NCI-H1436 treated with DMSO at 0.1 percent for 48 hours (cell line): ENCODE measurements at places on chromosomes 13 and 19.

DNA sequence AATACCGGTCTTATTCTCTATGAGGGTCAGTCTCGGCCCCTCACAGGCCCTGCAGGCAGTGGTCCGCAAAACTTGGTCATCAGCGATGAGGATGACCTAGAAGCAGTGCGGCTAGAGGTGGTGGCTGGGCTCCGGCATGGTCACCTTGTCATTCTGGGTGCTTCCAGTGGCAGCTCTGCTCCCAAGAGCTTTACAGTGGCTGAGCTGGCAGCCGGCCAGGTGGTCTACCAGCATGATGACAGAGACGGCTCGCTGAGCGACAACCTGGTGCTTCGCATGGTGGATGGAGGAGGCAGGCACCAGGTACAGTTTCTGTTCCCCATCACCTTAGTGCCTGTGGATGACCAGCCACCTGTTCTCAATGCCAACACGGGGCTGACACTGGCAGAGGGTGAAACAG lies 1.8 kb downstream of the FREM2 start:
- no peak for DNase-seq

DNA sequence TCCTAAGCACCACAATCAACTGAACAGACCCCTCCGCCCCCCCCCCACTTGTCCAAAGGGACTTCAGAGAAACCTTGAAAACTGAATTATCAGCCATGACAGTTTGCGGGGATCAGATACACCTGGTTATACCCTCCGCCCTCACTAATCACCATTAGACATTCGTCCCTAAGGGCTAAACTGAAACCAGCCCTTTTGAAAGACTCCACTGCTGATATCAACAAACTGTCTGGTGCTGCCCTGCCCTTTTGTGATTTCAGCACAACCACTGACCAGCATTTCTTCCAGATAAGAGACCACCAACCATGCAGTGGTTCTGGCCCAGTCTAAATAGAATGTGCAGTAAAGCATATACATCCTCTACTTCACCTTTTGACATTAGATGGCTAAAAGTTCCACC lies 1422.9 kb downstream of the EFNB2 start:
- no peak for DNase-seq

DNA sequence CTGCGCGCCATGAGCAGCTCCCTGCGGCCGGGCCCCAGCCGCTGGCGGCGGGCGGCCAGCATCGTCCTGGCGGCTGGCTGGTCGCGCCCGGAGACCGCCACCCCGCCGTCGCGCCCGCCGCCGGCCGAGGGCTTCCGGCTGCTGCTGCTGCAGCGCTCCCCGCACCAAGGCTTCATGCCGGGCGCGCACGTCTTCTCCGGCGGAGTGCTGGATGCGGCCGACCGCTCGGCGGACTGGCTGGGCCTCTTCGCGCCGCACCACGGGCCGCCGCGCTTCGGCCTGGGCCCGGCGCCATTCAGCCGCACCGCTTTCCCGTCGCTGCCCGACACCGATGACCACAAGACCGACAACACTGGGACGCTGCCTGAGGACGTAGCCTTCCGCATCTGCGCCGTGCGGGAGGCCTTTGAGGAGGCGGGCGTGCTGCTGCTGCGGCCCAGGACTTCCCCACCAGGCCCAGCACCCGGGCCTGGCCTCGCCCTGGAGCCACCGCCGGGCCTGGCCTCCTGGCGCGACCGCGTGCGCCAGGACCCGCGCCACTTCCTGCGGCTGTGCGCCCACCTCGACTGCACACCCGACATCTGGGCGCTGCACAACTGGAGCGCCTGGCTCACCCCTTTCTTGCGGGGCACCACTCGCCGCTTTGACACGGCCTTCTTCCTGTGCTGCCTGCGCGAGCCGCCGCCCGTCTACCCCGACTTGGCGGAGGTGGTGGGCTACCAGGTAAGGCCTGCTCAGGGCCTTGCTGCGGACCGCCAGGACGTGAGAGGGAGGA lies 518 bp downstream of the NUDT19 start:
- no peak for DNase-seq

GRCh38 chr19:46492841-46493235 lies 2.8 kb downstream of the PNMA8B start:
- DNase-seq: no peak

GRCh38 chr19:4062419-4063368 lies 4.0 kb downstream of the ZBTB7A start:
- no peak for DNase-seq

DNA sequence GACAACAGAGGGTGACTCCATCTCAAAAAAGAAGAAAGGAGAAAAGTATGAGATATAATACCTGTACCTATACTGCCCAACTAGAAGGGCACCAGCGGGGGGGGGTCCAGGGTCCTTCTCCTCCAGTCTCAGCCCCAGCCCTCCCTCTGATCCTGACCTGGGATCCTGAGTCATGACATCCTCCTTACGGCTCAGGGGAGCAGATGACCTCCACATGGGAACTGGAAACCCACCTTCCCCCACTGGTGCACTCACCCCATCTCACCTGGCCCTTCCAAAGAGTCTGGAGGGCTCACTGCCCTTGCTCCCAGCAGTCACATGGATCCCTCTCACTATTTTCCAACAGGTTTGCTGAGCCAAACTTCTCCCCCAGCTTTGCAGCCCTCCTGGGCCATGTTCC lies 24.2 kb downstream of the TUBA3C start:
- DNase-seq: no peak

GRCh38 chr13:94481941-94482340 lies 2.5 kb upstream of the DCT start:
- DNase-seq: no peak

GRCh38 chr13:50153401-50153800 lies 138.2 kb downstream of the KCNRG start:
- no peak for DNase-seq

DNA sequence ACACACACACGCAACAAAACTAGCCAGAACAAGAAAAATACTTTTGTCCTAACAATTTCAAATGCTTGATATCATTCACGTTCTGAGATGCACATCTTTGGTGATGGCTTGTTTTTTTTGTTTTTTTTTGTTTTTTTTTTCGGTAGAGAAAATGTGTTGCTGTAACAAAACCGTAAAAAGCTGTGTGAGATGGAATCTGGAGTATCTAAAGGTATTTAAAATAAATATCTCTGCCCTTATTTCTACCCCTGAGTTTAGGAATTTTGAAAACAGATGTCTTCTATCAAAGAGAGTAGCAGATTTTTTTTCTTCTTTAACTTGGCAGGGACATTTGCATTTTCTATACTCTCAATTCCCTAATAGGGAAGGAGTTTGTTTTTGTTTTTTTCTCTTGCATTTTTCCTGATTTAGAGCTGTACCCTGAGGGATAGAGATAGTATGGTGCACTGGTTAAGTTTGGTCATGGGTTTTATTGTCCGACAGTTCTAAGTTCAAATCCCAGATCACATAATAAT lies 446.6 kb downstream of the KLF5 start:
- DNase-seq: no peak

DNA sequence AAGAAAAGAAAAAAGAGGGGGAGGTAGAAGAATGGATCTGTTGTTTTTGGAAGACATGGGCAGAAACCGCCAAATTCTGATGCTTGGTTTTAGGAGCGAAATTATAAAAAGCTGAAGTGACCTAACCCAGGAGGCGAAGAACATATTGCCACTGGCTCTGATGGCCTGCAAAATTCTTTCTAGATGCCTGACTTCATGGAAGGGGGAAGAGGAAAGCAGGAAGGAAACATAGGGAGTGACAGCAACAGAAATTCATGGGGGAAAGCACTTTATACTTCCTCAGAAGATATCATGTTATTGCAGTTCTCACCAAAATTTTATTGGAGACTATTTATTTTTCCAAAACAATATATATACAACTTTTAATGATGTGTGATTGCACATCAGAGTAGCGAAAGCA lies 213.5 kb downstream of the DLEU7 start:
- no peak for DNase-seq

- DNase-seq: no peak
Observed at GRCh38 chr13:38648912-38649311, 38.0 kb upstream of the FREM2 start.

DNA sequence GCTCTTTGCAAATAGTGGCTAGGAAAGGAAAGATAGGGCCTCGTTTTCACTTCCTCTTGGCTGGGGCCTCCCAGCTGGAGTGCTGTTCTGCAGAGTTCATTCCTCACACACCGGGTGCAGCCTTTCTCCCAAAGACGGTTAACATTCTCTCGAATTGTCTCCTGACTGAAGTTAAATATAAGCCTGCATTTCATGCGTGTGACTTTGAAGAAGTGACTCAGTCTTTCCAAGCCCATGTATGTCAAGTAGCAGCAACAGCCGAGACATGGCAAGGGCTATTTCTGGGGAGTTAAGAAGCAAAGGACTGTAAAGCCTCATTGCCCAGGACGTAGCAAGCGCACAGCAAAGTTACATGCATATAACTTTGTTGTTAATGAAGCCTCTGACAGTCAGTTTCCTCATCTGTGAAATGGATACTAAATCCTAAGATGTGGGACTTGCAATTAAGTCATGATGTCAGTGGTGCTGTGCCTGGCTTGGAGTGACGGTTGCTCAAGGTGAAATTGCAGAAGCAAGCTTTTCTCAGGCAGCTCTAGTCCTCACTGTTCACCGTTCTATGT lies 502.4 kb downstream of the MYO16 start:
- no peak for DNase-seq

GRCh38 chr19:19417046-19417445 lies 11.6 kb downstream of the GATAD2A start:
- DNase-seq: no peak

- DNase-seq: no peak
Observed at GRCh38 chr13:46318986-46319385, 68.1 kb downstream of the RUBCNL start.

DNA sequence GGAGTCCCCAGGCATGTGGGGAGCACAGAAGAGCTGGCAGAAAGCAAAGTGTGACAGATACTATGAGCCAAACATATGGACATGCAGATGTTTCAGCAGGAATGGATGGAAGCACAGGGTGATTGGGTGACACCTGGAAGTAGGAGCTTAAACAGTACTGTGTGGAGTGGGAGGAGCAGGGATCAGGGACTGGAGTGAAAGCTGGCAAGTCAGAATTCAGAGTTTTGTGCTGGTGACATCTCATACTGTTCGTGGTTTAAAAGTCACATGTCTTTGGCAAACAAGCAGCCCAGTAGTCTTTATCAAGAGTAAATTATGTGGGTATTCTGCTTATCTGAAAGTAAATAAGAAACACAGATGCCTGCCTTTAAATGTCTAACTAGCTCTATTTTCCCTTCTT lies 408.2 kb downstream of the COG6 start:
- DNase-seq: no peak

DNA sequence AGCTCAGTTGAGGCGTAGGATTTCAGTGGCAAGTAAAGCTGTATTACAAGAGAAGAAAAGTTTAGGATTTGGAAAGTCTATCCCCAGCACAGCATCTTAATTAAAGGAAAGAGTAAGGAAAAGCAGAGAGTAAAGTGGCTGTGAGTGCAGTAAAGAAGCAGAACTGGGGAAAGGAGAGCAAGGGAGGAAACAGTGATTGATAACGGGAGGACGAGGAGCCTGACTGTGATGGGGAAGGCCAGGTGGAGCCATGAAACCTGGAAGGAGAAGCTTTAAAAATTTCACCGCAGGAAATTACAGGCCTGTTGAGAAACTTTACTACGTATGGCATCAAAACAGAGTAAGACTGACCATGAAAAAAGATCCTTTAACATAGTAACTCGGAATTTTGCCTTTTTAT lies 175.6 kb downstream of the SHISA2 start:
- DNase-seq: no peak

DNA sequence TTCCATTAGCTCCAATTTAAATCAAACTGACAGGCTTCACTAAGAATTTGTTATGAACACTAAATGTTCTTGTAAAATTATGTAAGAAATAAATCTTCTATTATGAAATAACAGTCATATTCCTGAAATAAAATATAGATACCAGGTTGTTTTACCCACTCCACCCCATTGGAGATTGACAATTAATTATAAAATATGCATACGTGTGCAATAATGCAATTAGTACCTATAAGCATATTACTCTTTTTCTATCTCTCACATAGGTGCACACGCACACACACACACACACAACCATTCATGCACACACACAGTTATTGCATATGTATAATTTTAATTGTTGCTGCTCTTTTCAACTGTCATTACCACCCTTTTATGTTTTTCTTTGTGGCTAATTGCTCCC lies 395.7 kb downstream of the SLITRK5 start:
- DNase-seq: no peak

GRCh38 chr19:991174-991931 lies 7.2 kb downstream of the WDR18 start:
- no peak for DNase-seq

GRCh38 chr19:5743630-5744029 lies 23.2 kb downstream of the CATSPERD start:
- DNase-seq: no peak

- no peak for DNase-seq
Observed at GRCh38 chr19:56934438-56935090, 94.0 kb upstream of the PEG3 start.

- DNase-seq: no peak
Observed at GRCh38 chr13:31172535-31172934, 10.8 kb upstream of the HSPH1 start.

- no peak for DNase-seq
Observed at GRCh38 chr19:35740108-35740422, 2.2 kb downstream of the IGFLR1 start.

DNA sequence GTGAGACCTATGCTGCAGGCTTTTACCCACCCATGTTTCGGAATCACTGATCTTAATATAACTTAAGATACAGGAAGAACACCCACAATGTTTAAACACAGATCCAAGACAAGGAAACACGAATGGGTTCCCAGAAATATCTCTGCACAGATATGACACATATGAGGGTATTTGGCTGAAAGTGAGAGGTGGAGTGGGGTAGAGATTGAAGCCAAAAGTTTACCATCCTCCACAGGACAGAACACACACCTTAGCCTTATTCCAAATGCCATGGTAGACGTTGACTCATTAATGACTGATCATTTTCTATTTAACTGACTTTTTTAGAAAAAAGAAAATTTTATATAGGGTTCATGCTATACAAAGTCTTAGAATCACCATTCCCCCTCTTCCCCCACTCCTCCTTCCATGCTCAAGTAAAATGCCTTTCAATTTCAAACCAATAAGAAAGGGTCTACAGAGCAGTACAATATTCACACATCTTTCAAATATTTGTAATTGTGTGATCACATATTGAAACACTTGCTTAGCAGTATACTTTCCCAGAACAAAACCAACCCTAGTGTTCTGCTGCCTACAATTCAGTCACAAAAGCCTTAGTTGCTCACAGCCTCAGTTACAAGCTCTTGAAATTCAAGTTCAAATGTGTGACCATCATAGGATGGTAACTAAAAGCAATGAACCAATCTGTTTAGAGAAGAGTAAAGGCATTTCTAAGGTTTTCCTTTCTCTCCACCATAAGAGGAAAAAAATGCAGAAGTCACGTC lies 11.8 kb upstream of the DOCK9 start:
- DNase-seq: no peak

- no peak for DNase-seq
Observed at GRCh38 chr19:47309608-47310007, at the start of gene C5AR1. TSS of gene C5AR1 (plus strand) at chr19:47309861. CDS start at chr19:47309896, 35 bp downstream.

GRCh38 chr19:10593820-10594637 lies 6.9 kb upstream of the AP1M2 start:
- no peak for DNase-seq

- no peak for DNase-seq
Observed at GRCh38 chr13:110001670-110002275, 215.4 kb upstream of the IRS2 start.
